ENCODE measurements at places on chromosomes 11 and 22.

DNA sequence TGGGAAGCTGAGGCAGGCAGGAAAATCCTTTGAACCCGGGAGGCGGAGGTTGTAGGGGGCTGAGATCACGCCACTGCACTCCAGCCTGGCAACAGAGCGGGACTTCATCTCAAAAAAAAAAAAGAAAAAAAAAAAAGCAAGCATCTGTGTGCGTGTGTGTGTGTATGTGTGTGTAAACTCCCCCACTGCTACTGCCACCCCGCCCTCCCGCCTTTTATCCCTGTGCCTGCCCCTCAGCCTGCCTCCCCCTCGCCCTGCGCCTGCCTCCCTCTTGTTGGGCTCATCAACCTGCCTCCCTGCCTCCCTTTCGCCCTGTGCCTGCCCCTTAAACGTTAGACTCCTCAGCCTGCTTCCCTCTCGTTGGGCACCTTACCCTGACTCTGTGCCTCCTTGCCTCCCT lies 18.0 kb downstream of the TMEM258 start:
- no peak for DNase-seq

DNA sequence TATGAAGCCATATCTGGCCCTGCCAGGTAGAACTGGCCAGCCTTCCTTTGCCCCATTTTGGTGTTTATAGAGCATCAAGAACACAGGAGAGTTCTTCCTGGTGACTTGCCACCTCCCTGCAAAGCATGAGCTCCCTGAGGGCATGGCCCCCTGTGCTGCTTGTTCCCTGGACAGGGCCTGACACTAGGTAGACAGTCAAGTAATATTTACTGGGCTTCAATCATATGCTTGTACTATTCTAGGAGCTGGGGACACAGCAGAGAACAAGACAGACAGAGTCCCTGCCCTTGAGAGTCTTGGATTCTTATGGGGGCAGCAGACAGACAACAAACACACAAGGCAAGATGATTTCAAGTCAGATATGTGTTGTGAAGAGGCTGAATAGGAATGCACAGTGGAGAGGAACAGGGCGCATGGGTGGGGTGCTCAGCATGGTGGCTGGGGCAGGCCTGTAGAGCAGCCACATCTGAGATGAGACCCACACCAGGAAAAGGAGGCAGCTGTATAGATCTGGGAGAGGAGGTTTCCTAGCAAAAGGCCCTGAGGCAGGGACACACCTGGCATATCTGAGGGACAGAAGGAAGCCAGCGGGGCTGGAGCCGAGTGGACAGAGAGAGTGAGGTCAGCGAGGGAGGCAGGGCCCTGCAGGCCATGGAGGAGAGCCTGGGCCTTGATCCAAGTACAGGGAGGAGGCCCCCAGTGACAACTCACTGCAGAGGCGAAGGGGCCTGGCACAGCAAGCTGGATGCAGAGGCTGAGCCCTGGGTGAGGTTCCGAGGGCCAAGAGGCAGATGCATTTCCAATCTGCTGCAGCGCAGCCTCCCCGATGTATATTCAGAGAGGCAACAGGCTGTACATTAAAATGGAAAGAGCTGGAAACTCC lies 10.2 kb upstream of the CBX6 start:
- no peak for DNase-seq

DNA sequence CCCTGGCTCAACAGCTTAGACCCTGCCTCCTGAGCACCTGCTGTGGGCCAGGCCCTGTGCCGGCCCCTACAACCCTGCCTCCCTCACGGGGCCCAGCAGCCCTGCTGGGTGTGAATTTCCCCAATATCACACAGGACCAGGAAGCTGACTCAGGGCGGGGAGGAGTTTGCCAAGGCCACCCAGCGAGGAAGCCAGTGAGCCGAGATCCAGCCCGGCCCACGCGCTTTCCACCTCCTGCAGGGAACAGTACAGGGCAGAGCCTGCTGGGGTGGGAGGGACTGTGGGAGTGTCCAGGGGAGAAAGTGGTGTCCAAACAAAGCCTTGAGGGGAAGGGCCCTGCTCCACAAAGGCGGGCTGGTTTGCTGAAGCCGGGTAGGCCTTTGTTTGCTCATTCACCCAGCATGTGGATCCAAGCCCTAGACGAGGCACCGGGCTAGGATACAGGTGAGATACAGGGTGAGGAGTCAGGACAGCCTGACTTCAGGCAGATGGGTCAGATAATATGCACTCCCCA lies 26.8 kb downstream of the RPL3 start:
- DNase-seq: no peak

GRCh38 chr11:47378010-47378835 lies at the start of gene SPI1:
Gene SPI1 (minus strand): TSS chr11:47378547. CDS start chr11:47378353, 194 bp downstream.
- DNase-seq: no peak

- DNase-seq: no peak
Observed at GRCh38 chr22:39135092-39135896, 17.2 kb downstream of the CBX7 start.

- DNase-seq: no peak
Observed at GRCh38 chr11:121654843-121655536, 202.2 kb upstream of the SORL1-AS1 start.

- peak; percentile 58 for DNase-seq
Observed at GRCh38 chr11:44979543-44980399, 29.1 kb upstream of the TP53I11 start.
